ENCODE measurements at places on chromosomes 1 and 21.

DNA sequence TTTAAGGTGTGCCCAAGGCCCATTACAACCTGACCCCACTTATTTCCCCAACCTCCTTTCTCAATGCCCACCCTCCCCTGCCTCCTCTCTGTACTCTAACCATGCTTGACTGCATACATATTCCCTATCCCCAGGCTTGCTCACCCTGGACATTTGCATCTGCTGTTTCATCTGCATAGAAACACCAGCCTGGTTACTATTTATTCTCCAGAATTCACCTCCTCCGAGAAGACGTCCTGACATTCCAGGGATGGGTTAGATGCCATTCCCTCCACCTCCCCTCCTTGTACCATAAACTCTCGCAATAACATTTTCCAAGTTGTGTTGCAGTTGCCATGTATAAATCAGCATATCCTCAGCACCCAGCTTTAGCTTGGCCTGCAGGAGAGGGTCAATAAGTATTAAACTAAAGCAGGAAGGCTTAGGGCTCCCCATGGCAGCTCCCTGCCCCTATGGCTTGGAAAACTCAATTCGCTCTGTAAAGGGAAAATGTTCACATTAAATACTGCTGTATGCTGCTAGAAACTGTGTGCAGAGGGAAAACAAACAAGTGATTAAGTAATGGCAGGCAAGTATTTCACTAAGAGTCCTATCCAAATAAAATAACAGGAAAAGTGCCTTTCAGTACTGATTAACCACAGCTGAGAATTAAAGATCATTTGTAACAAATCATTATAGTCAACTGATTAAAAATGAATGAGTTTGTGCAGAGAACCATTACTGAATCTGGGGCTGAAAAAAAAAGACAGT is 202.3 kb downstream of the TNR start:
- no peak for DNase-seq

DNA sequence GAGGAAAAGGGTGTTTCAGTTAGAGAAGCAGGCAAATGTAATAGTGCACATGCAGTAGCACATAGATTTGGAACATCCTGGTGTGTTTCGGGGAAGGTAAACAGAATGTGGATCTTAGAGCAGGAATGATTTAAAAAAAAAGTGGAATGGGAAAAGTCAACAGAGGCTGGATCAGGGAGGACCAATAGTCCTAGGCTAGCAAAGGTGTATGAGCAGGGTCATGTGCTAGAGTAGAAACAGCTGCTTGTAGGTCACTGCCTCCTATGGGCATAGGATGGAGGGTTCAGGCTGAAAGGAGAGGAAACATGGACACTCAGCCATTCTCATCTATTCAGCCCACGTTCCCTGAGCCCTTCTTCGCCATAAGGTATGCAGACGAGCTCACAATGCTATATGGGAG is 3.7 kb upstream of the KPNA6 start:
- no peak for DNase-seq

DNA sequence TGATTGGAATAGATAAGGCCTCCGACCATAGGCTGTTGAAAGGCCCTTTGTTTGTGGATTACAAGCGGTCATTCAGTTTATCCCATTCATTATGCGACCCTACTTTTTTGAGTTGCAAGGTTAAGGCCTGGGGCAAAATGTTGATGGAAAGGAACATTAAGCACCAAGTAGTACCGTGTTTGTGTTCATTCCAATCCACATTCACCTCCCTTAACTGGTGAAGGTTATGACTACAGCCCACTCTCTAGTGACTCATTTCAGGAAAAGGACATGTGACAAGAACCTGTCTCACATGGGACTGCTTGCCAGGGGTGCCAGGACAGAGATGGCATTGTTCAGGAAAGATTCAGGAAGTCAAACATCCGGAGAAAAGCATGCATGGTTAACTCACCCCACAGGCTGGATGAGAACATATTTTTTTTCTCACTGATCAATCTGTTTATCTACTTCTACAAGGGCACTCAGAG is 81.6 kb downstream of the CD58 start:
- DNase-seq: no peak

- no peak for DNase-seq
Observed at GRCh38 chr1:56531624-56532349, 47.6 kb downstream of the PLPP3 start.

DNA sequence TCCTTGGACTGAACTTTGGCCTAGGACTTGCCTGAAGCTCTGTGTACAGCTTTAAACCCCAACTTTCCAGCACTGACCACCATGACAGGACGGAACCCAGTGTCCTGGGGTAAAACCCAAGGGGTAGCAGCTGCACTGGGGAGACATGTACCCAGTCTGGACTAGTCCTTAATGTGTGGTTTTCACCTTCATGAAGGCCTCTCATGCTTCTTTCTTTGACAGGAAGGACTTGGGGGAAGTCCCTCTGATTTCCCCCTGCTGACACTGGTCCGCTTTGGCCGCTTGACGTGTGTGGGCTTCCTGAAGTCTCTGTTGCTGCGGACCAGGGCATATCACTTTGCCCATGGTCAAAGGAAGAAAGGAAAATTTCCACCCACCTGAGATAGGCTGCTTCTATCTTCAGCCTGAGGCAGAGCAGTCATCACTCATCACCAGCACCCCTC is 66.3 kb upstream of the PRDX6 start:
- no peak for DNase-seq

DNA sequence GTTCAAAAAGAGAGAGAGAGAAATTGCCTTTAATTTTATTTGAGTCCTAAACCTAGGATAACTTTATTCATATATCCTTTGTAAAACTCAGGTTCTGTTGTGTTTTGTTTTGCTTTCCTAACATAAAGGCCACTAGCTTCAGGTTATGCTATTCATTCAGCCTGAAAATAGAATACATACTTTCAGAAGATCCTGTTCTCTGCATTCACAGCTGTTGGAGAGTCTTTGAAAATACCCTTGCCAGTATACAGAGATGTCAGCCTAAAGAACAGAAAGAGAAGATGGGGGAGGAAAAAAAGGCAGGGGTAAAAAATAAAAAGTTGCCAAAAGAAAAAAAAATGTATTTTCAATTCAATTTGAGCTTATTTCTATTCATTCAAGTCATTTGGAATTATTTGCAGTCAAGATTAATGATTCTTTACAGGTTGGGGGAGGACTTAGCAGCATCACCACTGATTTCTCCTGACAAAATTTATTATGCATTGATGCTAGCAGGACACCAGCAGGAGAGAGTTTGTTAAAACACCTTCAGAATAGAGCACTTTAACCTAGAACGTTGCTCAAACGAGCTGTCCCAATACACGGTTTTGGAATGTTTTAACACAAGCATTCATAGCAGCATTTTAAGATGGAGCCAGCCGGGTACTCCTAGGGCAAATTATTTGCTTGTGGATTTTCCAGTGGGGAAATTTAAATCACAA is 318.5 kb downstream of the NTNG1 start:
- no peak for DNase-seq

Measured in stimulated activated CD8-positive, alpha-beta memory T cell treated with anti-CD3 and anti-CD28 coated beads, Interleukin-7, amount 100 ng/mL, for 48 hours (primary cell).